Neural crest cell (in vitro differentiated cells): ENCODE measurements at places on chromosomes 5 and 9. TPM values are rescaled to one million over a fixed set of nuclear protein-coding genes. Genes with fewer than 3 reads are reported as not detected.

SLC6A18 gene
- total RNA-seq: not detected in 2 replicates

ANXA1 gene
- 6.2 and 6.6 TPM in 2 replicates for total RNA-seq

PTGS1 gene
- 0.16 and 0.37 TPM in 2 replicates for total RNA-seq

CDC20B gene
- not detected in 2 replicates for total RNA-seq

CLIC3 gene
- total RNA-seq: not detected in 2 replicates

SOWAHA gene
- not detected in 2 replicates for total RNA-seq

CDK5RAP2 gene
- 107 and 116 TPM in 2 replicates for total RNA-seq

CKMT2 gene
- 0.86 TPM in 1 of 2 replicates, not detected in the other for total RNA-seq

NR6A1 gene
- 60.7 and 63.7 TPM in 2 replicates for total RNA-seq

NTNG2 gene
- total RNA-seq: 2.4 and 3.6 TPM in 2 replicates

IL3 gene
- not detected in 2 replicates for total RNA-seq

SARDH gene
- 4.5 and 4.6 TPM in 2 replicates for total RNA-seq

SOX30 gene
- not detected in 2 replicates for total RNA-seq

GRCh38 chr5:159230657-159231056, 21.3 kb upstream of the RNF145 start:
- no peak for DNase-seq

DNA sequence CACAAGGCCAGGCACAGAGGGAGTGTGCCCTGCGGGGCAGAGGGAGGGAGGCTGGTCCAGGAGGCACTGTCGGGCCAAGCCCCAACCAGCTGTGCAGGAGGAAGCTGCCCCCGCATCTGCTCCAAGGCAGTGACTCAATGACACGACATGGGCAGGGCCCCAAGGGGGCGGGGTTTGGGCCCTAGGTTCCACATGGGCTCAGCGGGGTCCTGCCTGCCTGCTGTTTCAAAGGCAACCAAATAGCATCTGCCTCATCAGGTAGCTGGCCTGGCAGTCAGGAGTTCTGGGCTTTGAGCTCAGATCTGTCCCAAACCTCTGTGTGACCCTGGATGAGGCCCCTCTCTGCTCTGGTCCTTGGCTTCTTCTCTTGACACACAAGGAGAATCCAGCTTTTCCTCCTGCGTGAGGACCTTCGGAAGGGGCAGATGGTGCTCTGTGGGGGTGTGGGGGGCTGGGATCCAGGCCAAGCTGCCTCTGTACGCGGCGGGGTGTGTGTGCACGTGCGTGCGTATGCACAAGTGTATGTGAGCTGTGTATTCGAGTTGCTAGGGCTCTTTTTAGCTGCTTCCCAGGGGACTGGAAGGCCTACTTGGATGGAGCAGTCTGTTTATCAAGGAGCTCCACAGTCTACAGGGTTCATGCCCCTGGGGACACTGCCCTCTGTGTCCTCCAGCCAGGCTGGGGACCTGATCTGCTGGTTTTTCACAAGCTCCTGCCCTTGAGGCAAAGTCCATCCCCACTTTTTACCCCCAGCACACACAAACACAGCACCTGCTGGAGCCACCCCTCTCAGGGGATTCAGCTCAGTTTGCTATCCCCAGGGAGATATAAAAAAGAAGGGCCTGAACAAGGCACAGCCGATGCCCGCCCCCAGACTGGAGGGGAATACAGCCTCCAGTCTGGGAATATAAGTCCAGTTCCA, 138.9 kb downstream of the RGS3 start:
- DNase-seq: no peak

GRCh38 chr9:35267710-35268109, 105.9 kb downstream of the UNC13B start:
- DNase-seq: no peak

- DNase-seq: no peak
Observed at GRCh38 chr5:150114102-150114641, 27.8 kb upstream of the CSF1R start.

DNA sequence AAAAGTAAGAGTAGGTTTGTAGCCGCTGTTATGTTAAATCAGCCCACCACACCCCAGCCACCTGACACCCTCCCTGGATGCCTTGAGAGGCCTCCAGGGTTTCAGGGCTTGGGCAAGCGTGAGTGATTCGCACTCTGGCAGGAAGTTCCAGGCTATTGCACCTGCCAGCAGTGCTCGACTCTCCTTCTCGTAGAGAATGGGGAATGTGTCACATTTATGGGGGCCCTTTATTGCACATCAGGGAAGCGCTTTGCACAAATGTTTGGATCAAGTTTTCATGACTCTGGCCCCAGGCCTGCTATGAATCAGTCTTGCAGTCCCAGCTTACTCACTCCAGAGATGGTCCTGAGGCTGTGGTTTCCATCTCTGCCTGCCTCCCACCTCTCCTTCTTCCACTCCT, 66.1 kb upstream of the ADRA1B start:
- no peak for DNase-seq

- no peak for DNase-seq
Observed at GRCh38 chr5:146078566-146078965, 26.8 kb downstream of the PLAC8L1 start.

- DNase-seq: no peak
Observed at GRCh38 chr5:41778410-41778809, 91.8 kb downstream of the OXCT1 start.

- no peak for DNase-seq
Observed at GRCh38 chr5:43769571-43770355, 166.8 kb downstream of the NNT start.

GRCh38 chr9:125586172-125586511, 120.9 kb downstream of the MAPKAP1 start:
- no peak for DNase-seq

DNA sequence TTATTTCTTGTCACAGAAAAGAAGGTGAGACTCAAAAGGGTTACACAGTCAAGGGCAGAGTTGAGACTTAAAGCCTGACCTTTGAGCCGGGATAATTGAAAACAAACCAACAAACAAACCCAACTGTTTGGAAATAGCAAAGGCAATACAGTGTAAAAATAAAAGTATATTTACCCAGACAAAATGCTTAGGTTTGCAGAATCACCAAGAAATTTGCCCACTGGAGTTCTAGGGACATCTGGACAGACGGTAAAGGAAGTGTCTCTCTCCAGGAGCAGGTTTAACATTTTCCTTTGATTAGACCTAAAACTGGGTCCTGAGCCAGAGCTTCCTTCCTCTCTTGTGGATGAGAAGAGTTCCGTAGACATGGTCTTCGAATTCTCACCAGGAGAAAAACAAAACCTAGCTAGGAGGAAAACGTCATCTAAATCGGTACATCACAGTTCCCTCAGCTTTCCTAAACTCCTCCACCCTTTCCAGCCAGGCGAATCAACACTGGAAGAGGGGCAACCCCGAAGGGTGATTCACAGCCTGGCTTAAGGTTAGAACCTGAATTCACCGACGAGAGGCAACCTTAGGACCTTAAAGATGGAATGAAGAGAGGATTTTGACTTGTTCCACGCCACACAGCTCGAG, 673 bp downstream of the CDC25C start:
- DNase-seq: no peak

GRCh38 chr9:88936668-88937067, 54.6 kb upstream of the S1PR3 start:
- no peak for DNase-seq

DNA sequence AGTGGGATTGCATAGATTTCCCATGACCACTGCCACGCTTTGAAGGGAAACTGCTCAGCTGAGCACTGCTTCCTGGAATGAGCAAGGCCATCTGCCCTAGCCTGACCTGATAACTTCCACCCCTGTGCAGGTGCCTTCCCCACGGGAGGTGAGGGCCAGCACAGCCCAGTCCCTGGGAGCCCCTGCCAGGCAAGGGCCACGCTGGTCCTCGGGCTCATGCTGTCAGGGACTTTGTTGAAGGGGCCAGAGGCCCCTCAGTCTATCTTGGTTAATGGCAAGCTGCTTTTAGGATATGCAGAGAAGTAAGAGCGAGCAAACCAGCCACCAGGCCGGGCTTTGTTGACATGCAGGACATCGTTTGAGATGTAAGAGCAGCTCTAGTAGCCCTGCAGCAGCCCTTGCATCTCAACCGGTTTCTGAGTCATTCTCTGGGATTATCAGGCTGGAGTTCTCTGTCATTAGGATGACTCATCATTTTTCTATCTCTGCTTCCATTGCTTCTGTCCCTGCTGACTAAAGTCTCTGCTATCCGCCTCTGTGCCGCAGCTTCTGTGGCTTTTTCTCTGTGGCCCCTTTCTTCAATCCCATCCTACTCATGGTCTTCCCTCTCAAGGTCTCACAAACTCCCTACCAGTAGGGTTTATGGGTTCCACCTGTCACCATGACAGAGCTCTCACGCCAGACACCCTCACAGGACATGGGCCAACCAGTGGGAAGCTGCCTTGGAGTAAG, 30.6 kb upstream of the IQGAP2 start:
- DNase-seq: no peak

DNA sequence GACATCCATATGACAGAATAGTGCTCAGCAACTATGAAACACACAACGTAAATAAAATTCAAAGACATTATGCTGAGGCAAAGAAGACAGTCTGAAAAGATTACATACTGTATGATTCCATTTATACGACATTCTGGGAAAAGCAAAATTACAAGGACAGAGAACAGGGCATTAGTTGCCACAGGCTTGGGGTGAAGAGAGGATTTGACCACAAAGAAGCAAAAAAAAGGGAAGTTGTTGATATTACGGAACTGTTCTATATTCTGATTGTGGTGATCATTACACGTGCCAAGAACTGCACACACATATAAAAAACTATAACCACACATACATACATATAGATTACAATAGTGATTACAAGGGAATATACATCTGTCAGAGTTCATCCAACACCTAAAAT, 24.1 kb downstream of the CDK5RAP2 start:
- DNase-seq: no peak

DNA sequence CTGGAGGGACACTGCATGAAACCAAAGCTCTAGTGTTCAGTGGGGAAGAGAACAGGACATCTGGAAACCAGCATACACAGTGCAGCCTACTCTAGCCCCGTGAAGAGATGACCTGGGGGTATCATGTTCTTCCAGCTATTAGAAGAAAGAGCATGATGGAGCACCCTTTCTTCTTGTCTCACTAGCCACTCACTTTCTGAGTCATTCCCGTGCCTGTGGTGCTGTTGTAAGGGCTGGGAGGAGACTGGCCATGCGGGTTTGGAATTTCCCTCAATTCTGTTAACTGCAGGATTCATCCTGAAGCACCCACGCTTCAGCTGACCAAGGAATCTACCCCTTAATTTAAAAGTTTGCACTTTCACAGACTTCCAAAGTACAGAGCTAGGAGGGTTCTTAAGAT, 137.0 kb downstream of the COL23A1 start:
- no peak for DNase-seq

DNA sequence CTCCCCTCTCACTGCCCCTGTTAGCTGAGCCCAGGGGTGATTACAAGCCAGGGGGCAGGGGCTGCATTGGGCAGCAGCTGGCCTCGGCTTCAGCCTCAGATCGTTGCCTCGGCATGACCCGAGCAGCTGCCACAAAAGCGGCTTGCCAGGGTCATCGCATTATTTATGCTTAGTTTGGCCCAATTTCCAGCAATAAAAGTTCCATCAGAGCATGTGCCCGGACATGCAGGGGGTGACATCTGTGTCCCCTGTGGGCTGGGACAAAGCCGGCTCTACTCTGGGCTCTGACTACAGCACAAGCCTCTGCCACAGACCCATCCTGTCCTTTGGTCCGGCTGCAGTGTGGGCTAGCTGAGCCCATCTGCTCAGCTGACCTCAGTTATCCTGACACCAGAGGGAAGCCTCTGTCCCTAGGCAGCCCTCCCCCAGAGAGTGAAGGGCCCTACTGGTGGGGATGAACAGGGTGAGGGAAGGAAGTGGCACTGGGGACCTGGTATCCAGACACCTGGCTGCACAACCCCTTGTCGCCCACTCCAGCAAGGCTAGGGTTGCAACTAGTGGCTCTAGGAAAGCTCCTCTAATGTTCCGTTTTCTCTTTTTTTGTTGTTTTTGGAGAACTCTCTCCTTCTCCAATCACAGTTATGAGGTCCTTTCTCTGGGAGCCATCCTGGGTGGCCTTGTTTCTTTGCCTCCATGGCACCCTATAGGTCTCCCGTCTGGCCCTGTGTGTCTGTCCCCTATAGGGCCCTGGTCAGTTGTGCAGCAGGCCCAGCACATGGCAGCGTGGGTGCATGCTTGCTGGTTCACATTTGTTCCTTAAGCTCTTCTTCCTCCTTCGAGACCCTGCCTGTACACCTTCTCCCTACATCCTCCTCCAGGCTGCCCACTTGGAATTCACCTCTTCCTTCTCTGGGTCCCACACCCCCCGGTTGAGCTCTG, 13.3 kb upstream of the GADD45G start:
- no peak for DNase-seq

GRCh38 chr5:31855134-31856040, 216.5 kb downstream of the PDZD2 start:
- peak; percentile 12 for DNase-seq

GRCh38 chr5:75363111-75363510, 26.1 kb downstream of the HMGCR start:
- DNase-seq: no peak

DNA sequence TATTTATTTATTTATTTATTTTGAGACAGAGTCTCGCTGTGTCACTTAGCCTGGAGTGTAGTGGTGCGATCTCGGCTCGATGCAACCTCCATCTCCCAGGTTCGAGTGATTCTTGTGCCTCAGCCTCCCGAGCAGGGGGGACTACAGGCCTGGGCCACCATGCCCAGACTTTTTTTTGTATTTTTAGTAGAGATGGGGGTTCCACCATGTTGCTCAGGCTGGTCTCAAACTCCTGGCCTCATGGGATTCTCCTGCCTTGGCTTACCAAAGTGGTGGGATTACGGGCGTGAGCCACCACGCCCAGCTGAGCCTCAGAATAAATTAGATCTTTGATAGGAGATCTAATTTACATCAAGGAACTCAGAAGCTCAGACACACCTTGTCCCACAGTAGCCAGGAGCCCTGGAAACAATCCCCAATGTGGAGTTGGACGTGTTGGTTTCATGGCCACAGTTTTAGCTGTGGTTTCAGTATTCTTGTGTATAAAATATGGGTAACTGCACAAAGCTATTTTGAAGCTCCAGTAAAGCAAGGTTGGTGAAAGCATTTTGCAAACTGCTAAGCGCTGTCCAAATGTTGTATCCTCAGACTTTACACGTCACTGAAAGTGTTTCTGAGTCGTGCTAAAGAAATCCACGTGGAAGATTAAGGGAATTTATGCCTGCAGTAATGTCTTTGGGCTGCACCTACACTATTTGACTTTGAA, 3.0 kb upstream of the HNRNPAB start:
- no peak for DNase-seq

DNA sequence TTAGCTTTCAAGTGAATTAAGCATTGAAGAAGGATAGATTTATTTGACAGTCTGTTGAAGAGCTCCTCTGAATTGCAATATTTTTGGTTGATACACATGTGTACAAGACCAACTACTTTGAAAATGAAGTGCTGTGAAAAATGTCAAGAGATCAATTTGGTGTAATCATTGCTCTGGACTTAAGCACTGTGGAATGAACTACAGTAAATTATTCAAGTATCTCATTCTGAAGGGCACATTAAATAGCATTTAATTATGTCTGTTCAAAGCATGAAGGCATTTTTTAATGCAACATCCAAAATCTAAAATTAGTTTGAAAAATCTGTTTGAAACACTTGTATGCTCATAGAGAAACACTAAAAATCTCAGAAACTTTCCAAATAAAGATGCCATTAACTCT, 107.5 kb downstream of the CDH18 start:
- no peak for DNase-seq

- DNase-seq: no peak
Observed at GRCh38 chr5:45601424-45601823, 94.8 kb downstream of the HCN1 start.

GRCh38 chr5:58459146-58460001, 512 bp downstream of the PLK2 start:
- DNase-seq: no peak

- DNase-seq: no peak
Observed at GRCh38 chr5:95486191-95486590, 68.6 kb downstream of the SKIC3 start.
